ENCODE measurements at places on chromosomes 7 and 10.
A peak's percentile ranks its signal among the peaks of the same experiment; 100 is the strongest.

- H3K4me1 ChIP-seq: peaks cover 19% of the 10 kb centered on the region
- no peak for DNase-seq
- no peaks in the 10 kb centered on the region for H3K36me3 ChIP-seq
- no peaks in the 10 kb centered on the region for H3K27me3 ChIP-seq
- no peak overlapping the region for H3K4me3 ChIP-seq
These were observed 117.5 kb downstream of the SH3PXD2A start for GRCh38 chr10:103737735-103738367.

DNA sequence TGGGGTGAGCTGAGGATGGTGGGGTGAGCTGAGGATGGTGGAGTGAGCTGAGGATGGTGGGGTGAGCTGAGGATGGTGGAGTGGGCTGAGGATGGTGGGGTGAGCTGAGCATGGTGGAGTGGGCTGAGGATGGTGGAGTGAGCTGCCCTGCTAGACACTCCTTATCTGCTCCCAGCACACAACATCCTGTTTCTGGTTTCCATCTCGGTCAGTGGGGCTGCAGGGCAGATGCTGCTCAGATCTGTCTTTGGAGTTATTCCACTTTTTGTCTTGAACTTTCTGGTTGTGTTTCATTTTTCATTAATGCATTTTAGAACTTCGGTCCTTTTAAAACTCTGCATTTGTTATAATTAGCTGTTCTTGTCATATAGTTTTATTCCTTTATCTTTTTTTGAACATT is 67.9 kb upstream of the ANTXRL start:
- no peak for DNase-seq
- no peaks in the 10 kb centered on the region for H3K27me3 ChIP-seq
- H3K4me1 ChIP-seq: peaks cover 7% of the 10 kb centered on the region
- H3K4me3 ChIP-seq: no peak overlapping the region
- H3K36me3 ChIP-seq: no peaks in the 10 kb centered on the region

- H3K27ac ChIP-seq: no peak overlapping the region
- H3K4me3 ChIP-seq: no peak overlapping the region
- DNase-seq: peak; percentile 33
These were observed 126.2 kb upstream of the NRP1 start for GRCh38 chr10:33460505-33461294.

DNA sequence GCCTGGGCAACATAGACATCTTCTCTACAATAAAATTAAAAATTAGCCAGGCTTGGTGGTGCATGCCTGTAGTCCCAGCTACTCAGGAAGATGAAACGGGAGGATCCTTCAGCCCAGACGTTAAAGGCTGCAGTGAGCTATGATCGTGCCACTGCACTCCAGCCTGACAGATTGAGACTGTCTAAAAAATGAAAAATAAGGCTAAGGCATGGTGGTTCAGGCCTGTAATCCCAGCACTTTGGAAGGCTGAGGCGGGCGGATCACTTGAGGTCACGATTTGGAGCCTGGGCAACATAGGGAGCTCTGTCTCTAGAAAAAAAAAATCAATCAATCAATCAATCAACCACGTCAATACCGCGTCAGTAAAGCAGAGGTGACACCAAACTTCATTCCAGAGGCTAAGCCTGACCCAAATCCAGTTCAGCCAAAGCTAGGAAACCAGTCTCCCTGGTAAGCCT is 31.1 kb downstream of the MRPS24 start:
- no peak for DNase-seq
- H3K27me3 ChIP-seq: no peaks in the 10 kb centered on the region
- no peak overlapping the region for H3K27ac ChIP-seq
- H3K4me3 ChIP-seq: no peak overlapping the region
- no peaks in the 10 kb centered on the region for H3K36me3 ChIP-seq
- H3K4me1 ChIP-seq: no peaks in the 10 kb centered on the region

GRCh38 chr10:79407811-79408795 is 37.3 kb downstream of the ZCCHC24 start:
- H3K27me3 ChIP-seq: no peaks in the 10 kb centered on the region
- H3K4me3 ChIP-seq: no peak overlapping the region
- H3K27ac ChIP-seq: peak overlapping the region; percentile 93

DNA sequence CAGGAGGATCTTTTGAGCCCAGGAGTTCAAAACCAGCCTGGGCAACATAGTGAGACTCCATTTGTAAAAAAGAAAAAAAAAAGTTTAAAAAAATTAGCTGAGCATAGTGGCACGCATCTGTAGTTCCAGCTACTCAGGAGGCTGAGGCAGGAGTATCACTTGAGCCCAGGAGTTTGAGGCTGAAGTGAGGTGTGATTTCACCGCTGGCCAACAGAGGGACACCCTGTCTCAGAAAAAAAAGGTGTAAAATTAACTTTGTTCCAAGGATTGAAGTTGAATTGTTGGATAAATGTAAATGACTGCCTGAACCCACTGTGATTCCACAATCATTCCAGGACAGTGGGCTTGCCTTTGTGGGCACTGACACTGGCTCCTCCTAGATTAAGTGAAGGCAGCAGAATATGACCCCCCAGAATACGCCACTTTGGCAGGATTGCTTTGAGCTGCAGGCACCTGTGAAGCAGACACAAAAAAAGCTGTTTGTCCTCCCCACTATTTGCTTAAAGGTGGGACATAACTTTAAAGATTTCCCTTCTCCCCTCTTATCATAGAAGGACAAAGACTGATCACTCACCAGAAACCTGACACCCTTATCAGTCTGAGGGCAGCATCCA is 57.2 kb upstream of the FOXI2 start:
- H3K4me1 ChIP-seq: no peaks in the 10 kb centered on the region
- H3K27me3 ChIP-seq: no peaks in the 10 kb centered on the region
- H3K27ac ChIP-seq: no peak overlapping the region

GRCh38 chr10:132965411-132966057 is 23.2 kb upstream of the CFAP46 start:
- H3K4me1 ChIP-seq: no peaks in the 10 kb centered on the region
- no peak overlapping the region for H3K27ac ChIP-seq
- no peak for DNase-seq
- H3K27me3 ChIP-seq: peaks cover 3% of the 10 kb centered on the region

DNA sequence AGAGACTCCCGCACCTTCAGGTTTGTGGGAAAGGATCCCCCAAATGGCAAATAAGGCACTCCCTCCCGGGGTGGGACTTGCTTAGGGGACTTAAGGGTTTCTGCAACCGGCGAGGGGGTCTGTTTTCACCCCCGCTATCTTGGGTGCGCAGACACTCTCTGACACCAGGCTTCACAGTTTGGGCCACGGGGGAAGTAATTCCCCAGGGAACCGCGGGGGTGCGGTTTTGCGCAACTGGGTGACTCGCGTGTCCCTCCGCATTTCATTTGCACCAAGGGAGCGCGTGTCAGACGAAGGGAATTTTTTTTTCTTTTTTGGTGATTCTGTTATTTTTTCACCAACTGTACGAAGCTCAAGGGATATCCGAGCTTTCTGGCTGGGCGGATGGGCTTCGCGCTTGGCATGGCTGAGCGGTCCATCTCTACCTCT is 1.7 kb downstream of the GRM8 start:
- no peak for DNase-seq
- H3K27ac ChIP-seq: no peak overlapping the region
- no peak overlapping the region for H3K4me3 ChIP-seq
- H3K27me3 ChIP-seq: peaks cover 81% of the 10 kb centered on the region
- no peaks in the 10 kb centered on the region for H3K36me3 ChIP-seq
- H3K4me1 ChIP-seq: peaks cover 11% of the 10 kb centered on the region

- no peak overlapping the region for H3K4me3 ChIP-seq
- H3K27ac ChIP-seq: no peak overlapping the region
- H3K4me1 ChIP-seq: no peaks in the 10 kb centered on the region
- no peaks in the 10 kb centered on the region for H3K36me3 ChIP-seq
- DNase-seq: no peak
These were observed 886.7 kb upstream of the GHITM start for GRCh38 chr10:83252596-83252995.

DNA sequence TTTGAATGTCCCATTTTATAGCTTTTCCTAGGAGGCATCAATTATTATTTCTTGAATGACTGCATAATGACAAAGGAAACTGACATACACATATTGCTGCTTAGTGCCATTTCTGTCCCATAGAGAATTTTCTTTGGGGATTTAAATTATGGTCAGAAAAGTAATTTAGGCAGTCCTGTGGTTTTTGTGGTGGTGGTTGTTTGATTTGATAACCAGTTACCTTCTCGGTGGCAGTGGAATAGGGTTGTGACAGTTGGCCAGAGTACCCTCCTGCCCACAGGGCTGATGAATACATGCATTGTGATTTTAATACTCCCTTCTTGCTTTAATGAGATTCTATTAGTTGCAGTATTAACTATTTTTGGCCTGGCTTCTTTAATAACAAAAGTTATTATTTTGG is 6.6 kb upstream of the SGCE start:
- no peak for DNase-seq
- no peak overlapping the region for H3K27ac ChIP-seq
- H3K27me3 ChIP-seq: no peaks in the 10 kb centered on the region
- no peaks in the 10 kb centered on the region for H3K4me1 ChIP-seq
- no peaks in the 10 kb centered on the region for H3K36me3 ChIP-seq

DNA sequence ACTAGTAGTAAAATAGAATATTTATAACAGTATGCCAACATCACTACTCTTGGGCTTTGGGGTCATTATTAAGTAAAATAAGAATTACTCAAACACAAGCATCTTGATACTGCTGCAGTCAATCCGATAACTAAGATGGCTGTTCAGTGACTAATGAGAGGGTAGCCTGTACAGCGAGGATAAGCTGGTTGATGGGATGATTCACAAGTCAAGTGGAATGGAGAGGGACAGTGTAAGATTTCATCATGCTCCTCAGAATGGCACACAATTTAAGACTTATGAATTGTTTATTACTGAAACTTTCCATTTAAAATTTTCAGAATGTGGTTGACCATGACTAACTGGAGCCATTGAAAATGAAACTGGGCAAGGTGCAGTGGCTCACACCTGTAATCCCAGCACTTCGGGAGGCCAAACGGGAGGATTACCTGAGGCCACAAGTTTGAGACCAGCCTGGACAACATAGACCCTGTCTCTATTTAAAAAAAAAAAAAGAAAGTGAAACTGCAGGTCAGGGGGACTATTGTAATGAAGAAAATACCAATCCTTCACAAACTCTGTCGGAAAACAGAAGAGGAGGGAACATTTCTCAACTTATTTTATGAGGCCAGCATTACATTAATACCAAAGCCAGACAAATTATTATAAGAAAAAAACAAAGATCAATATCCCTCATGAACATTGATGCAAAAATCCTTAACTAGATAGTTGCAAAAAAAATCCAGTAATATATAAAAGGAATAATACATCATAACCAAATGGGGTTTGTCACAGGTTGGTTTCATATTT is 11.2 kb downstream of the AVL9 start:
- H3K27ac ChIP-seq: no peak overlapping the region
- peaks cover under 1% of the 10 kb centered on the region for H3K4me1 ChIP-seq
- H3K4me3 ChIP-seq: no peak overlapping the region
- no peak for DNase-seq

GRCh38 chr7:74312418-74313028 is 23.3 kb downstream of the CLIP2 start:
- H3K27me3 ChIP-seq: no peaks in the 10 kb centered on the region
- no peaks in the 10 kb centered on the region for H3K36me3 ChIP-seq
- no peaks in the 10 kb centered on the region for H3K4me1 ChIP-seq
- H3K27ac ChIP-seq: no peak overlapping the region
- H3K4me3 ChIP-seq: no peak overlapping the region
- DNase-seq: no peak

GRCh38 chr10:86387178-86387794 is 20.7 kb upstream of the GRID1 start:
- no peak overlapping the region for H3K4me3 ChIP-seq
- no peak overlapping the region for H3K27ac ChIP-seq
- H3K4me1 ChIP-seq: no peaks in the 10 kb centered on the region
- peaks cover 19% of the 10 kb centered on the region for H3K27me3 ChIP-seq
- H3K36me3 ChIP-seq: no peaks in the 10 kb centered on the region

DNA sequence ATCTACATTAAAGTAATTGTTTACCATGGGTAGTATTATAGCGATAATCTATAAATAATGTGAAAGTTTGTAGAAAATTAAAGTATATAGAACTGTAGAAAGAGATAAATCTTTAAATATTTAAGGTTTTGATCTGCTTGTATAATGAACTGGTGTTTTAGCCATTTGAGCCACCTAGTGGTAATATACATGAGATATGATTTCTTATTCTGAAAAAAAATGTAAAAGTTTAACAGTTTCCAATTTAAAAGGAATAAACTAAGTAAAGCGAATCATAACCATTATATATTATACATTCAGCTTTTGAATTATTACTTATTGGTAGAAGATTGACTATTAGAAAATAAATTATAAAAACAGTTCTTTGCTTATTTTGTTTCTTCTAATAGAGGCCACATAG is 91.2 kb downstream of the OTUD1 start:
- H3K27me3 ChIP-seq: peaks cover 11% of the 10 kb centered on the region
- DNase-seq: no peak
- no peaks in the 10 kb centered on the region for H3K36me3 ChIP-seq

GRCh38 chr10:127195041-127195506 is 1.3 kb downstream of the INSYN2A start:
- H3K27me3 ChIP-seq: peaks cover 55% of the 10 kb centered on the region
- H3K27ac ChIP-seq: no peak overlapping the region
- H3K4me3 ChIP-seq: peak overlapping the region; percentile 45
- H3K36me3 ChIP-seq: no peaks in the 10 kb centered on the region
- H3K4me1 ChIP-seq: peaks cover 11% of the 10 kb centered on the region

GRCh38 chr7:122027058-122027457 is 117.0 kb downstream of the AASS start:
- no peaks in the 10 kb centered on the region for H3K36me3 ChIP-seq
- no peak overlapping the region for H3K27ac ChIP-seq
- no peak for DNase-seq
- H3K27me3 ChIP-seq: no peaks in the 10 kb centered on the region
- H3K4me3 ChIP-seq: no peak overlapping the region

DNA sequence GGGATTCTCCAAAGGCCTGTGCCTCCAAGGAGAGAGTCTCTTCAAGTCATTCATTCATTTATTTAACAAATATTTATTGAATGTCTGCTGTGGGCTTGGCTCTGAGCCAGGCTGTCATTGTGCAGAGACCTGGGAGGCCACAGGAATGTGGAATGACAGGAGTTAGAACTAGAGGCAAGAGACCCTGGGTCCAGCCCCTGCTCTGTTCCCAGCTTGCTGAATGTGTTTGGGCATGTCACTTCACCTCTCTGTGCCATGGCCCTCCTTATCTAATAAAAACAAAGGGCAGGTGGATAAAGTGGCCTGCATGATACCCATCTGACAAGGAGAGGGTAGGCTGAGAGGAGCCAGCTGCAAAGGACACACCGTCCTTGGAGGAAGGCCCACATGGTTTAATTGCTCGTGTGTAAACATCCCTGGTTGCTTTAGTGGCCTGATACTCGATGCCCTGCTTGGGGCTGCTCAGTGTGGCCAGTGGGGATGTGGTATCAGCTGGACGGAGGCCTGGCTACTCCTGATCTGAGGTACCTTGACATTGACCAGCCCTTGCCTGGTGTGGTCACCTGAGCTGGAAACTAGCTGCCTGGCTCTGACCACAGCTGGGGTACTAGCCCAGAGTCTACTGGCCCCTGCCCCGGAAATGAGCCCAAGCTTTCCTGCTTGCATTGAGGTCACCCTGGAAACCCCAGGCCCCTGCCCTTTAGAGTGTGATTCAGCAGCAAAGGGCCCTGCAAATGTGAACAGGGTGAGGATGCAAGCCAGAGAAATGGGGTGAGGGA is 116.2 kb downstream of the CDH23 start:
- H3K27ac ChIP-seq: no peak overlapping the region
- H3K4me1 ChIP-seq: peaks cover 16% of the 10 kb centered on the region
- DNase-seq: peak; percentile 67
- no peaks in the 10 kb centered on the region for H3K27me3 ChIP-seq
- no peaks in the 10 kb centered on the region for H3K36me3 ChIP-seq
- H3K4me3 ChIP-seq: no peak overlapping the region

GRCh38 chr10:79144351-79145173 is 75.8 kb downstream of the ZMIZ1 start:
- DNase-seq: no peak
- H3K4me1 ChIP-seq: peaks cover 25% of the 10 kb centered on the region
- H3K4me3 ChIP-seq: no peak overlapping the region
- H3K27me3 ChIP-seq: no peaks in the 10 kb centered on the region
- no peaks in the 10 kb centered on the region for H3K36me3 ChIP-seq
